Stimulated activated CD8-positive, alpha-beta memory T cell treated with anti-CD3 and anti-CD28 coated beads, Interleukin-15, amount 100 ng/mL, for 24 hours (primary cell): ENCODE measurements at places on chromosomes 4 and X.

- DNase-seq, result no peak
Measured at GRCh38 chr4:104930298-104930697, 216.4 kb upstream of the TET2 start.

DNA sequence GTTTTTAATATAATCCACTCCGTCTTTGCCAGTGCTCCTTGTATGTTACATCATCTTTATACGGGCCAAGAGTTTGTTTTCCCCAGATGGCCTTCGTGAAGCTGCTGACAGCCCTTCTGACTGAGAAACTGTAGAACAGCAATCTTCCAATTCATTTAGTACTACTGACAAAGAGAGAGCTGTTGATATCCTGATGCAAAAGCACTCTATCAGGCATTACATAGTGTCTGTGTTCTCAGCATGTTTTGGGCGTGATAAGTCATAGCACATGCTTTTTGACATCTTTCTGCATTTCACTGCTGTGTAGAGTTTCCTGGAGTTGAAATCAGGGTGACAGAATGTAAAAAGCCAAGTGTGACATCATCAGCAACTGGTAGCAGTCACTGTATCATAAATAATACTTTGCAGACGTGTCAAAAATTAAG lies 746.3 kb upstream of the FAM241A start:
- no peak for DNase-seq

- DNase-seq, result no peak
Measured at GRCh38 chr4:183807420-183808096, 97.5 kb upstream of the STOX2 start.

- DNase-seq, result no peak
Measured at GRCh38 chr4:8916351-8916885, 44.8 kb upstream of the HMX1 start.

- no peak for DNase-seq
Measured at GRCh38 chrX:21476909-21477308, 102.7 kb downstream of the CNKSR2 start.

GRCh38 chr4:140131675-140132229 lies 22.2 kb downstream of the MAML3 start:
- DNase-seq, result no peak

DNA sequence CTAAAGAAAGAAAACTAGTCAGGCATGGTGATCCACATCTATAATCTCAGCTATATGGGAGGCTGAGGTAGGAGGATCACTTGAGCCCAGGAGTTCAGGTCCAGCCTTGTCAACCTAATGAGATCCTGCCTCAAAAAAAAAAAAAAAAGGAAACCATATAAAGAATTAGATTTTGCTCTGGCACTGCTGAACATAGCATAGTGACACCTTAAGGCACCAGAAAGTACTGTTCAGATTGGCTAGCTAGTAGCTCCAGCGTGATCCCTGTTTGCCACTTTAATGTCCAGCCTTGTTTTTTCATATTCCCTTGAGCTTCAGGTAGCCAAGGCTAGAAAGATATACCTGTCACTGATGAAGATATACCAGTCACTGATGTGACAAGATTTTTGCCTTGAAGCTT lies 34.1 kb downstream of the EXOC1 start:
- no peak for DNase-seq

GRCh38 chr4:140099983-140100382 lies 54.0 kb downstream of the MAML3 start:
- no peak for DNase-seq

DNA sequence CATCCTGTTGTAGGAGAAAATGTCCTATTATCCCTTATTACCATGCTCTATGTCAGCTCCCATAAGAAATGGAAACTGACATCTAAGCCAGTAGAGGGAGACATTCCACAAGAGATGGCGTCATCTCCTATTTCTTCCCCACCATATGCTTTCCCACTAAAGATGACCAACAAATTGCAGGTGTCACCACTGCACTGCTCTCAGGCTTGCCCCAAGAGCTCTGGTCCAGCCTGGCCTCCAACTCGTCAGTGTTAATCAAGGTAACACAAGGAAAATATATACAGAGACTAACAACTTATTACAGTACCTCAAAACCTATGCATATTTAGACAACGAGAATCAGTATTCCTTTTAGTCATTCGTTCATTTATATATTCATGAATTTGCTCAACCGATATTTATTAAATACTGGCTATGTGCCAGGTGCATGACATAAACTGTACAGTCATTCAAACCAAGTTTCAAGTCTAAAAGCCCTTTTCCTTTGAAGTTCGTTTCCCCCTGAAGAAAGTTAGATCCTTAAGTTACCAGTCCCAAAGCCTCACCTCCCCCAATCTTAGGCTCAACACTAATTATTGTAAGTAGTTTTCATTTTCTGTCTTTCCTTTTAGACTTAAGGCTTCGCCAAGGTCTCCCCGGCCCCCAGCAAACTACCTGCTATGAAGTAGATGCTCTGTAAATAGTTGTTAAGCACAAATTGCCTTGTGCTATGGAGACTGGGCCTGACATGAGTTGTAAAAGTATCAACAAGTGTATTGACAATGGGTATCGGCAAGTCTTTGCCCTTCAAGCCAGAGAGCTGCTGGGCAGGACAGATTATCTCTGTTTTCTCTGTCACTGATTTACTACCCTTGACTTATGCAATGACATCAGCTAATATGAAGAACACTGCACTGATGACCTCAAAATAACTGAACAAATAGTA lies 3.1 kb upstream of the FGB start:
- no peak for DNase-seq
